Femur (tissue), 1 donor: ENCODE measurements at places on chromosomes 4 and X.
A peak's percentile ranks its signal among the peaks of the same experiment; 100 is the strongest.

- DNase-seq: peak; percentile 32
These were observed 69.3 kb downstream of the SH3RF1 start for GRCh38 chr4:169201222-169202144.

- DNase-seq: no peak
These were observed 127.0 kb upstream of the FUNDC1 start for GRCh38 chrX:44669626-44670025.

- DNase-seq: no peak
These were observed 81.2 kb upstream of the GPM6B start for GRCh38 chrX:13898083-13898482.

GRCh38 chrX:53084863-53085262 lies 2.7 kb downstream of the TSPYL2 start:
- DNase-seq: no peak

GRCh38 chr4:119730671-119730950 lies 102.0 kb upstream of the PDE5A start:
- DNase-seq: no peak
